ENCODE measurements at places on chromosomes 3 and 15.

- DNase-seq = no peak
Observed at GRCh38 chr15:89964232-89964954, 36.7 kb upstream of the ZNF710 start.

- no peak for DNase-seq
Observed at GRCh38 chr3:67192466-67192865, 194.4 kb downstream of the KBTBD8 start.

GRCh38 chr3:181695661-181696491 is 15.8 kb upstream of the SOX2 start:
- DNase-seq = no peak

GRCh38 chr3:177466074-177466473 is 268.8 kb upstream of the TBL1XR1 start:
- no peak for DNase-seq

DNA sequence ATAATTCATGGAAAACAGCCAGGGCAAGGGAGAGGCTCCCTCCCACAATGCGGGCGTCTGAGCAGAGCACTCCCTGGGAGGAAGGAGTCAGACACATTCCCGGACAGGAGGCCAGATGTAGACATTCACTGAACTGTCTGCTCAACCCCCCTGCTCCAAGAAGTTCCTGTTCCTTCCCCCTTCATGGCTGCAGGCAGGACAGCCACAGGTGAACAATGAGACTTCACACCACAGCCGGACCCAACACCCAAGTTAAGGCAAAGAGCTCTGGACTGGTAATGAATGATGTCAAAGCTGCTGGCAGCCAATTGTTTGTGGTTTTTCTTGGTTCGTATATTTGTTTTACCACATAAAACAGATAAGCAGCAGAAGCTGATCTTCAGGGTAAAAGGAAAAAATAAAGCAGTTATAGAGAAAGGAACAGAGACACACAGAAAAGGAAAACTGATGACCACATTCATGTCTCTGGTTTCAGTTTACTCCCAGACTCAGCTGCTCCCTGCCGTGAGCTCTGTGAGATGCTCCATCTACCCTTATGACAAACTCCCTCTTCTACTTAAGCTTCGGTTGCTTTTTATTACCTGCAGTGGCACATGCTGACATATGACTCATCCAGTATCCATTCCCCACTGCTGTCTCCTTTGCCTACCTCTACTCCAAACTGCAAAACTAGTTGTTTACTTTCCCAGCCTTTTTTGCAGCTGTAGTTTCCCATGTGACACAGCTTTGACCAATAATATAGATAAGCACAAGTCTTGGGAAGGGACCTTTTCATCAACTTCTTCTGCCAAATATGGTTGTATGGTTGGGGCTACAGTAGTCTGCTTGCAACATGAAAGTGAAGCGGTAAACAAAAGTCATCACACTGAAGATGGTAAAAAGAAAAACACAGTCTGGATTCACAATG is 33.1 kb downstream of the DZIP1L start:
- no peak for DNase-seq

- DNase-seq = no peak
Observed at GRCh38 chr15:93585012-93585411, 496.0 kb upstream of the RGMA start.

- no peak for DNase-seq
Observed at GRCh38 chr15:29937956-29938355, 115.7 kb upstream of the TJP1 start.

GRCh38 chr3:40969756-40970466 is 229.4 kb upstream of the CTNNB1 start:
- no peak for DNase-seq
